MCF 10A (cell line): ENCODE measurements at places on chromosomes 2 and 18.

DNA sequence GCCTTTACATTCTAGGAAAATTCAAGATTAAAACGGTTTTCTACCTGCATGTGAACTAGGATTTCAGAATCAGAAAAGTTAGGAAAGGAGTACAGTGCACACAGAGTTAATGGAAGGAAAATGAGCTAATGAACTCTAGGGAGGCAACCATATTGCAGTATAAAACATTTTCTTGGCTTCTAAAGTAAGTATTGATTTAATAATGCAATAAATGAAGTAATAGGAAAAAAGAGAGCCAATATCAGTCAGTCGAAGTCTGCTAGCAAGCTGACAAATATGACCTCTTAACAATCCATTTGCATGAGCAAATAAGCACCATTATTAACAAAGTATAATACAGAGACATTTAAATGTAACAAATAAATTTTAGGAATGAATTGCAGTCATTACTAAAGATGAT lies 80.2 kb upstream of the COL3A1 start:
- no peak overlapping the region for H3K4me3 ChIP-seq
- H3K27ac ChIP-seq: no peak overlapping the region
- H3K36me3 ChIP-seq: no peaks in the 10 kb centered on the region
- no peaks in the 10 kb centered on the region for H3K4me1 ChIP-seq
- no peaks in the 10 kb centered on the region for H3K27me3 ChIP-seq

DNA sequence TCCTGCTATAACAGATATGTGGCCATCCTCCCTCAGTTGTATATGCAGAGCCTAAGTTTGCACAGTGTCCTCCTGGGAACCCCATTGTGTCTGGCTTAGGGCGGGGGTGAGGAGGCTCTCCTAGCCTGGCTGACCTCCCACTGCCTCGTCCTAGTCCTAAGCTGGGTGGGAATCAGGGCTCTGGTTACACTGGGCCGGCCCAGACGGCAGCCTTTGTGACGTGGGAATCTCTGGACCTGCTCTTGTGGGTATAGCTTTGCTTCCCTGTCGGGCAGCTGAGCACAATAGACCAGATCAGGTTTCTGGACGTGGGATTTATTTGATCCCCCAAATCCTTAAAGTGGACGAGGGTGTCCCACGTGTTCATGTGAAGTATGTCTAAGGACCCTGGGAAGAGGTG lies 2.9 kb downstream of the ACKR3 start:
- no peak overlapping the region for H3K27ac ChIP-seq
- DNase-seq: no peak
- no peaks in the 10 kb centered on the region for H3K27me3 ChIP-seq
- no peak overlapping the region for H3K4me3 ChIP-seq
- H3K4me1 ChIP-seq: peaks cover 6% of the 10 kb centered on the region

DNA sequence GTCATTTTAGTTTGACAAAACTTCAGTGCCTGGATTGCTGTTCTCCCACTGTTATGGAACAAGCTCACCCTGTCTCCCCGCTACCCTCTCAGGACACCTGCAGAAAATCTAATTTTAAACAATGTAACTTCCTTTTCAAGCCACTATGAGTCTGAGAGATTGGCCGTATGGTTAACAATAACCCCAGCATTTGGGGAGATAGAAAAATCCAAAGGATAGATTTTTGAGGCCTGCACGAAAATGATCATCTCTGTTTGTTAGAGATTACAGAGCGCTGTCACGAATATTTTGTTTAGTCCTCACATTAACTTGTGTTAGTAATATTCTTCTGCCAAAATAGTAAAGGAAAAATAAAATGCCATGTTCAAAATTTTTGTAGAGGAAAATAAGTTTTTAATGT lies 24.7 kb downstream of the CAB39 start:
- H3K27me3 ChIP-seq: no peaks in the 10 kb centered on the region
- H3K4me3 ChIP-seq: no peak overlapping the region
- H3K27ac ChIP-seq: peak overlapping the region; percentile 76
- peaks cover 38% of the 10 kb centered on the region for H3K4me1 ChIP-seq

DNA sequence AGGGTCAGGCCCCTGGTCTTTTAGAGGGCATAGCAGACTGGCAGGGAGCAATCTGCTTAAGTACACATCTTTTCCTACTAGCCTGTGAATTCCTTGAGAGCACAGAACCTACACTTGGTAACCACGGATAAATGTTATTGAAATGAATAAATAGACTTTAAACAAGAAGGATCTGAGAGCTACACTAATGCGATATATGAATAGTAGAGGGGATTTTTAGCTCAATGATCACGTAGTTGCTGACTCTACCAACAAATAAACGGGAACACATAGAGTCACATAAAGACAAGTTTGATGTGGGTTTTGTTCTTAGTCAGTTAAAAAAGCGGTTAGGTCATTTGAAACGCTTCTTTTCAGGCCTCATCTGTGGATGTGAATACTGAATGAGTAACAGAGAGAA lies 290.3 kb upstream of the CCDC68 start:
- DNase-seq: no peak
- no peaks in the 10 kb centered on the region for H3K27me3 ChIP-seq
- H3K4me3 ChIP-seq: no peak overlapping the region
- H3K36me3 ChIP-seq: no peaks in the 10 kb centered on the region
- H3K4me1 ChIP-seq: peaks cover 6% of the 10 kb centered on the region

DNA sequence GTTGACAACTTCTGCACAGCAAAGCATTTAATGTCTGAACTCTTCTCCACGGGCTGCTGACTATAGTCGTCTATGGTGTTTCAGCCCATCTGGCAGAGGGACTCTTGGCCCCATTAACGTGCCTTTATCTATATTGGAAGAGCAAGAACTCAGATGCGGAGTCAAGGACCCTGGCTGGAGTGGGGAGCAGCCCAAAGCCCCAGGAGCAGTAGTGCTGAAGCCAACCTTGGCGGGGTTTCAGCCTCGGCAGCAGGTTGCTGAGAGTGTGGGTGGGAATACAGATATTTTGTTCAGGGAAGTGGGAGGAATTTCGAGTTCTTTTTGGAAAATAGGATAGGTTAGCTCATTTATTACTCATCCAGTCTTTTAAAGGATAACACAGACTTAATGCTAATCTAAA lies 34.2 kb downstream of the TMEM17 start:
- H3K27me3 ChIP-seq: no peaks in the 10 kb centered on the region
- H3K27ac ChIP-seq: peak overlapping the region; percentile 28
- no peak for DNase-seq
- no peak overlapping the region for H3K4me3 ChIP-seq
- H3K36me3 ChIP-seq: no peaks in the 10 kb centered on the region
